ENCODE measurements at places on chromosomes 5 and 9.

- DNase-seq = no peak
Observed at GRCh38 chr9:96510258-96510657, 60.3 kb downstream of the HABP4 start.

DNA sequence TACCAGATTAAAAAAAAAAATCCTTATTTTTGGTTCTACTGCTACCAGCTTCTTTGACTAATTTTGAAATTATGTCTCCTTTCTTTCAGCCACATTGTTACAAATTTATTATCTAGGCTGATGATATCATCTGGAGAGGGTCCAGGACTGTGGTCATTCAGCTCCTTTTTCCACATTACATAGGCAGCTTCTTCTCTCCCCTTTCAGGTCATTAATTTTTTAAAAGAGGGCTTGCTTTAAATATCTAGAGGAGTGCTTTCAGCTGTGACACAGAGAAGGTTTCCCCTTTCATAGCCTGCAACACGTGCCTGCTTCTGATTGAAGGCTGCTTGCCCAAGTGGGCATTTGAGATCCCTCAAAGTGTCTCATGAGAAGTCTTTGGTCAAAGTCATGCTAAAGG is 155.7 kb upstream of the PAPPA start:
- no peak for DNase-seq

DNA sequence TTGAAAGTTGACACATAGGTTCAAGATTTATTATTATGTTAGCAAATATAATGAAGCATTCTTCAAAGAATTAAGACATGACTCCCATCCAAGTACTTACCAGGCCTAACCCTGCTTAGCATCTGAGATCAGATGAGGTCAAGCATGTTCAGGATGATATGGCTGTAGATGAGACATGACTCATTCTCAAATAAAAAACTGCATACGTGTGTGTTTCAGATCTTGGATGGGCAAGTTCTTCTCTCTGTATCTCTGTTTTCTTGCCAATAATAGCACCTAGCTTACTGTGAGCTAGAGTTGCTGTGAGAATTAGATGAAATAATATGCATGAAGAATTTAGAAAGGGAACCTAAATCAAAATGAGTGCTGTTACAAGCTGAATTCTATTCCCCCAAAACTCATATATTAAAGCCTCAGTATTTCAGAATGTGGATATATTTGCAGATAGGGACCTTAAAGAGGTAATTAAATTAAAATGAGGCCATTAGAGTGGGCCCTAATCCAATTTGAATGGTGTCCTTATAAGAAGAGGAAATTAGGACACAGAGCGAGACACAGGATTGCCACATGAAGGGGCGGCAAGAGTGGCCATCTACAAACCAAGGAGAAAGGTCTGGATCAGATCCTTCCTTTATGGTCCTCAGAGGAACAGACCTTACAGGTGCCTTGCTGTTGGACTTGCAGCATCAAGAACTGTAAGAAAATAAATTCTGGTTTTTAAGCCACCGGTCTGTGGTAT is 146.2 kb downstream of the MARCHF11 start:
- DNase-seq = no peak

DNA sequence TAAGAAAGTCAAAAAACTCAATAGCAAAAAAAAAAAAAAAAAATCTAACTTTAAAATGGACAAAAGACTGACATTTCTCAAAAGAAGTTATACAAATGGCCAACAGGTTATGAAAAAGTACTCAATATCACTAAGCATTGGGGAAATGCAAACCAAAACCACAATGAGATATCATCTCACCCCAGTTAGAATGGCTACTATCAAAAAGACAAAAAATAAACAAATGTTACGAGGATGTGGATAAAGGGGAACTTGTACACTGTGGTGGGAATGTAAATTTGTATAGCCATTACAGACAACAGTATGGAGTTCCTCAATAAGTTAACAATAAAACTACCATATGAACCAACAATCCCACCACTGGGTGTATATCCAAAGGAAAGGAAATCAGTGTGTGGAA is 37.2 kb downstream of the ENC1 start:
- no peak for DNase-seq

DNA sequence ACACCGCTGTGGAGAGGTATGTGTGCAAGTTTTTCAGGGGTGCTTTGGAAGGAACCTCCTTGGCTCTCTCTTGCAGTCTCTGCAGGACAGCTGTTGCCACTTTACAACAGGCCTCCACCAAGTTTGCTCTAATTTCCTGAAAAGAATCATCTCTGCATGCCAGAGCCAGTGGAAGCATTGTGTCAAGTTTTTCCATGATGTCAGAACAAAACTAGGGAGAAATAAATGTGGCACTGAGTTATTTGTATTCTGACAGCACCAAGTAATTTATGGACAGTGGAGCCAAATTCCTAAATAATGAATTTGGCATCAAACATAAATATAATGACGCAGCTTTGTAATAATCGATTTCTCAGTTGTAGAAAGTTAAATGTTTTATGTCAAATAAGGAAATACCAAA is 146.9 kb downstream of the KIAA0825 start:
- DNase-seq = no peak

DNA sequence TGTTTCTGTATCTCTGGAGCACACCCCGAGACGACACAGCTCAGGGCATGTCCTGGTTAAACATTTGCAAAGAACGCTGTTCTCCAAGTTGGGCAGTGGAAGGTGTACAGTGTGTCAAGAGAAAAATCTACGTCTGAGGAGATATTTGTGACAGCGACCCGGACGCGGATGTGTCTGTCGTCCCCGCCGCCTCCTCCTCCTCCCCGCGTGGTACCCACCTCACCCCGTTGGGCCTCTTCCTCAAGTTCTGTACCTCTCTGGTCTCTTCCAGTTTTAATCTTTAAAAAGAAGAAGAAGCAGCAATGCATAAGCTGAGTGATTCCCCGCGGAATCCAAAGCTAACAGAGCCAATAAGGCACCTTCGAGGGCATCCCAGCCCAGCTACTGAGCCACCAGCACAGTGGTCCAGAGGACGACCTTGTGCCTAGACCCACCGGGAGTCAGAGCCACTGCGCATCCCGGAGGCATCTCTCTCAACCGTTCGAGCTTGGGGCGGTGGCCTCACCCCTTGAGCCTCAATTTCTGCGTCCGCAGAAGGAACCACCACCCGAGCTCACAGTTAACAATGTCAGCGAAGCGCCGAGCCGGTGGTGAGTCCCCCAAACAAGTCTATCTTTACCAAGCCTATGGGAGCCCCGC is 467 bp downstream of the C9orf78 start:
- no peak for DNase-seq

GRCh38 chr5:158811921-158812320 is 287.8 kb downstream of the EBF1 start:
- DNase-seq = no peak

DNA sequence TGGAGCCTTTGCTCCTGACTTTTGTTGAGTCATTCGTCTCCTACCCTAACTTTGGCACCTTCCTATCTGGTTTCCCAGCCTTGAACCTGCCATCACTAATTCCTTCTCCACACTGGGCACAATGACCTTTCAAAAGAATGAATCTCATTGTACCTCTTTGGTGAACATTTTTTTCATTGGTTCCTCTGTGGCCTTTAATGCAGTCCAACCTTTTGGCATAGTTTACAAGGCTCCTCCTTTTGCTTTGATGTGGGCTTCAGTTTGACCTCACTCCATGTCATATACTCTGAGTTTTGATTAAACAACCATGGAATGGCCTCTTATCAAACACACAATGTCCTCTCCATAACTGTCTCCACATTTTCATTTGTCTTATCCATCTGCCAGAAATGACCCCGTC is 14.5 kb upstream of the ROPN1L start:
- no peak for DNase-seq

- DNase-seq = no peak
Observed at GRCh38 chr5:87413343-87413645, 564 bp upstream of the CCNH start.

DNA sequence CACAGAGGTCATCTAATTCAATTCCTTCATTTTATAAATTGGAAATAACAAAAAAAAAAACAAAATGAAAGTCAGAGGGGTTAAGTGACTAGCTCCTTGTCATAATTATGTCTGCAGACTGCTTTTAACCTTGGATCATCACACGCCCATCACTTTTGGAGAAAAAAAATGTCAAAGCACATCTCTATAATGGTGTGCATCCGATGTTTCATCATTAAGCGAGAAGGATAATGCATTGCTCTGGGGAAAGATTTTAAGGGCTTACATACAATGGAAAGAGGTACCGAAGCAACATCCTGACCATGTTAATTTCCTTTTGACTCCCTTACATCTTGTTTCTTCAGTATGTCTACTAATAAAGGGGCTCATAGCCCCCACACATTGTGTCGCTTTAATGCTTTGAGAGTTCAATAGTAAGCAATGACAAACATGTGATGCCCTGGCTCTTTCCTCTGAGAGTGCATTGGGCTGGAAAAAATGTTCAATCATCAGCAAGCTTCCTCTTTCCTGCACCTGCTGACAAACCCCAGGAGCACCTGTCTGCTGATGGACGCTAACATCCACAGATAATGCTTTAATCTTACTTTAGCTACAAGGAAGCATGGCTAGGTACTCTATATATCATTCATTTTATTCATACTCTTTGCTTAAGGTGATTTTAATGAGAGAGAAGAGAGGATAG is 242.2 kb downstream of the SMARCA2 start:
- no peak for DNase-seq

GRCh38 chr9:89375191-89375760 is 57.0 kb downstream of the SECISBP2 start:
- no peak for DNase-seq

DNA sequence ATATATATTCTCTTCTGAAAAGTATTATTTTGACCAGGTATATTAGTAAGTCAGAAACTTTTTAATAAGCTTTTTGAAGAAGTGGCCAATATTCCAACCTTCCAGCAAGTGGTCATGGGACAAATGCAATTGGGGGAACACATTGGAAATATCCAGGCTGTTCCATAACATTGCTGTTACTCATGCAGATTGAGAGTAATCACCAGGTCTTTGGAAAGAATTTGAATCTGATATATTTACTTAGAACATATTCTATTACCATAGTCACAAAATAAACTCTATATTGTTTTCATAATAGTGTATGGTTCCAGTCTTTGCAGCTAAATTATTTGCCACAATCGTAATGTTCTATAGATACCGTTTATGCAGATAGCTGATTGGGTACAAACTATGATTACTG is 102.8 kb downstream of the TAF11L14 start:
- DNase-seq = no peak

DNA sequence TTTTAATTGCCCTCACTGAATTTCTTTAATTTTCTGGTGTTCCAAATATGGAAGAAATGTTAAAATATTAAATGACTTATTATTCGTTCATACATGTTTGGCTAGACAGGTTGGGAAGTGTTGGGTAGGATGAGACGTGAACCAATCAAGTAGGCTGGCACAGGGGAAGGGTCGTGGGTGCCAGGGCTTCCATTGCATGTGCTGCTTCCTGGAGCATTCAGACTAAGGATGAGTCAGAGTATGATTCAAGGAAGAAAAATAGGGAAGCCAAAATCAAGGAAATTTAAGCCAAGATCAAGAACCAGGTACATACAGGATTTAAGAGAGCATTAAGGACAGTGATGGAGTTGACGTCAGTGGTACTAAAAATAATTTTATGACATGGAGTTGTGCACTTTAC is 2068.0 kb downstream of the MAT2B start:
- DNase-seq = no peak
